Esophagus squamous epithelium (tissue), 5 donors: ENCODE measurements at places on chromosomes 6 and 20. TPM values are rescaled to one million over a fixed set of nuclear protein-coding genes. Genes with fewer than 3 reads are reported as not detected.

DNA sequence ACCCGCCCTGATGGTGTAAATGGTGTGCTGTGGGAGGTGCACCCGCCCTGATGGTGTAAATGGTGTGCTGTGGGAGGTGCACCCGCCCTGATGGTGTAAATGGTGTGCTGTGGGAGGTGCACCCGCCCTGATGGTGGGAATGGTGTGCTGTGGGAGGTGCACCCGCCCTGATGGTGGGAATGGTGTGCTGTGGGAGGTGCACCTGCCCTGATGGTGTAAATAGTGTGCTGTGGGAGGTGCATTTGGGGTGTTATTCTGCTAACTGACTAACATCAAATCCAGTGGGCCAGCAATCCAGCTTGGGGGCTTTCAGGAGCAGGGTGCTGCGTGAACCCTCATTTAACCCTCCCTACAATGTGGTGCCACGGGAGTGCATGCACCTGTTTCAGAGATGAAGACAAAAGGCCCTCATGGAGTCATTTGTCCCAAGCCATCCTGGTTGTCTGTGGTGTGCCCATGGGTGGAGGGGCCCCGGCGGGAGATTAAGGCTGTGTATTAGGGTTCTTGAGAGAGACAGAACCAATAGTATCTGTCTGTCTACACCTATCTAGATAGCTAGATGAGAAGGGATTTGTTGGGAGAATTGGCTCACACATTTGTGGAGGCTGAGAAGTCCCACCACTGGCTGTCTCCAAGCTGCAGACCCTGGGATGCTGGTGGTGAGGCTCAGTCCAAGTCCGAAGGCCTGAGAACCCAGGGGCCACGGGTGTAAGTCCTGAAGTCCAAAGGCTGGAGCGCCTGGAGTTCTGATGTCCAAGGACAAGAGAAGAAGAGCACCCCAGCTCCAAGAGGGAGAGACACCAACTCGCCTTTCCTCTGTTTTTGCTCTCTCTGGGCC, 39.2 kb downstream of the TMEM242 start:
- no peak for DNase-seq

- no peak for DNase-seq
Observed at GRCh38 chr6:142671791-142672190, 273.2 kb downstream of the HIVEP2 start.

DNA sequence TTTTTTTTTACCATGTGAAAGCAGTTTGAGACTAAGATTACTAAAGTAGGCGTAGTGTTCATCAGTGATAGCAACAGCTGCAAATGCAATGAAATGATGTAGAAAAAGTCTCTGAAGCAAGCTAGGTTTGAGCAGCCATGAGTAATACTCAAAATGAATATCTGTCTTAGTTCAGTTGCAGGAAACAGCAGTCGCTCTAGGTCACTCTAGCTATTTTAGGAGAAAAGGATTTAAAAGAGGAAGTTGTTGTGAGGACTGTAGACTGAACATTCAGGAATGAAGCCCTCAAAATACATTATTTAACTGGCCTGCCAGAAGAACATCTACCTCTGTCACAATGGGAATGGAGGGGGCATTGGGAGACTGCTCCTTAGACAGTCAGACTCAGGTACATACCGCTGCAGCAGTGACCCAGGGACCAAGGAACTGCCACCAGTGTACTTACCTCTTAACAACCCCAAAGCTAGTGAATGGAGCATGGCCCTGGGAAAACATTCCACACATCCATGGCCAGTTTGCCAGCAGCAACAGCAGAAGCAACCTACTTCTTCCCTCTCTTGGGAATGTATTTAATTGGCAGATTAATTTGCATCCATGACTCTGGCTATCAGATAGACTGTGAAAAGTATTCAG, 243.0 kb upstream of the KHDRBS2 start:
- no peak for DNase-seq

DNA sequence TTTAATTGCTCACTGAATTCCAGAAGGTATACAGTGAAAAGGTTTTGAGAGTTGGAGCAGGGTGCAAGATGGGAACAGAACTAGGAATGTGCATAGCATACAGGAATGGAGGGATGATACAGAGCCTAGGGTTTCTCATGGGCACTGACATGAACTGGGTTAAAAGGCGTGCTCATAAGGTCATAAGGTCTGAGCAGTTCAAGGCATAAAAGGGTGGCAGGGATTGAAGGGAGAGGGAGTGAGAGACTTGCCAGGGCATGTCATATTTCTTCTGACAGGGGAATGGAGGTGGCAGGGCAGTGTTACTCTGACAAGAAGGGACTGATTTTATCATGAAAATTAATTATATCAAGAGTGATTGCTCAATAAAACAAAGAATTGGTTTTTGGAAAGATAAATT, 4.7 kb downstream of the MLIP start:
- no peak for DNase-seq

- no peak for DNase-seq
Observed at GRCh38 chr6:127103482-127103881, 15.0 kb upstream of the RSPO3 start.

DNA sequence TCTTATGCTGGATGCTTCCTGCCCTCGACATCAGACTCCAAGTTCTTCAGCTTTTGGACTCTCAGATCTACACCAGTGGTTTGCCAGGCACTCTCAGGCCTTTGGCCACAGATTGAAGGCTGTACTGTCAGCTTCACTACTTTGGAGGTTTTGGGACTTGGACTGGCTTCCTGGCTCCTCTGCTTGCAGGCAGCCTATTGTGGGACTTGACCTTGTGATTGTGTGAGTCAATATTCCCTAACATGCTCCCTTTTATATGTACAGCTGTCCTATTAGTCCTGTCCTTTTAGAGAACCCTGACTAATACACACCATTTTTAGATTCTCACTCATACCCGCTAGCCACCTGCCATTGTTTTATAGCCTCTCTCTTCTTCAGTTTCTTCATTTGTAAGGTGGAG, 382.1 kb upstream of the TSHZ2 start:
- no peak for DNase-seq

DNA sequence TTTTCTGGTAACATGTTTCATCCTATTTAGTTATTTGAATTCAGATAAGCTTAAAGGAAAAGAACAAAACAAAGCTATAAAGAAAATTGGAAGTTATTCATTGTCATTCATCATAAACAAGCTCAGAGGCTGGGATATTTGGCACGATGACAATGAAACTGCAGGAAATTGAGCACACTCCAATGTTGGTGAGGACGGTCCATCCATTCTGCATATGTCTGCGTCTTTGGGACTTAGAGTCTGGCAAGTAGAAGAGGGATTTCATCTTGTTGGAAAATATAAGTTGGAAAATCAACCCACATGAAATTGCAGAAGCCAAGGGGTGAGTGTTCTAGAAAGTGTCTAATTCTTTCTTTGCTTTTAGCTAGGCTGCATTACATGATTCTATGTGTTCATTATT, 78.4 kb downstream of the HDGFL1 start:
- DNase-seq = no peak

GRCh38 chr20:38965264-38965663, 3.1 kb downstream of the DHX35 start:
- DNase-seq = no peak

DNA sequence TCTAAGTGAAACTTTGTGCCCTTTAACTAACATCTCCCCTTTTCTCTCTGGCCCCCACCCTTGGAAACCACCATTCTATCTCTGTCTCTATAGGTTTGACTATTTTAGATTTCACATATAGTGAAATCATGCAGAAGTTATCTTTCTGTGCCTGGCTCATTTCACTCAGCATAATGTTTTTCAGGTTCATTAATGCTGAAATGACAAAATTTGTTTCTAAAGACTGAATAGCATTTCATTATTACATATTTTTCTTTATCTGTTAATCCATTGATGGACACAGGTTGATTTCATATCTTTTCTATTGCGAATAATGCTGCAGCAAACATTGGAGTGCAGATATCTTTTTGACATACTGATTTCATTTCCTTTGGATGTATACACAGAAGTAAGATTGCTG, 30.7 kb downstream of the MEI4 start:
- DNase-seq = no peak

- DNase-seq = no peak
Observed at GRCh38 chr6:169164451-169164850, 89.2 kb downstream of the THBS2 start.

Gene CUL9
- 38.0 TPM for total RNA-seq

Gene SNAP25
- 0.15 TPM for total RNA-seq

- DNase-seq = no peak
Observed at GRCh38 chr20:45238139-45238538, 16.2 kb downstream of the SLPI start.

- DNase-seq = no peak
Observed at GRCh38 chr20:62065674-62066338, at the start of gene TAF4. TAF4 (minus strand) TSS chr20:62065881; CDS start chr20:62065810, 71 bp downstream.

GRCh38 chr6:5567352-5567751, 306.0 kb downstream of the FARS2 start:
- no peak for DNase-seq

GRCh38 chr6:164164876-164165275, 750.4 kb downstream of the QKI start:
- no peak for DNase-seq

- no peak for DNase-seq
Observed at GRCh38 chr20:7155794-7156193, 388.3 kb downstream of the BMP2 start.

Gene GRM4
- total RNA-seq = not detected

DNA sequence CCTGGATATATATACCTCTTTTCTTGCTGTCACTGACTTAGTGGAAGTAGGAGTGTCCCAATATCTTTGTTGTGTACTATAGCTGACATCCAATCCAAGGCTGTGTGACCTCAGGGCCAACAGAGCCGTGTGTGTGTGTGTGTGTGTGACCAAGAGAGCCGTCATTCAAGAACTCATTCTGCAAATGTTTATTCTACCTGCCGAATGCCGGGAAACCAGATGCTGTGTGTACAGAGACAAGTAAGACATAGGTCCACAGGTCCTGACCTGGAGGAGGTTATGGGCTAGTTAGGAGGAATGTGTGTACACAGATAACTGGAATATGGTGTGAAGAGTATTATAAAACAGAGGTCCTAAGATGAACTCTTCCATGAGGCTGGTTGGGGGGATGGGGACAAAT, 190.0 kb downstream of the DHX35 start:
- DNase-seq = no peak

Gene PIGU
- total RNA-seq = 19.0 TPM

DNA sequence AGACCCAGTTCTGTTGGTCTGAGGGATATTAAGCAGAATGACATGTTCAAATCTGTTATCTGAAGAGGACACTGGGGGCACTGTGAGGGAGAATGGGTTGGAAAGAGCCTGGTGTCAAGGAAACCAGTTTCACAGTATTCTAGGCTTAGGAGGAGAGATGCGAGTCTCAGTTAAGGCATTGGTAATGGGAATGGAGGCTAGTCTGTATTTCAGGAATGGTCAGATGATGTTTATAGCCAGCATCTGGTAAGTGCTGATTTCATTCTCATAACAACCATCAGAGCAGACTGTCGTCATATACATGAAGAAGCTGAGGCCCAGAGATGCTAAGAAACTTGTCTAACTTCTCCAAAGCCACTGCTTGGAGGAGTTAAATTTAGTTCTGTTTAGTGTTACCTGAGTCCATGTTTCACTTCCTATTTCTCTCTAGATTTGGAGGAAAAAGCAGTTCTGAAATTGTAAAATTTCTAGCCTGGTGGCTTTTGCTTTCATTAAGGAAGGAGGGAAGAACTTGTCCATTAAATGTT, 242.0 kb downstream of the ARID1B start:
- no peak for DNase-seq

Gene C20orf202
- total RNA-seq = not detected

DNA sequence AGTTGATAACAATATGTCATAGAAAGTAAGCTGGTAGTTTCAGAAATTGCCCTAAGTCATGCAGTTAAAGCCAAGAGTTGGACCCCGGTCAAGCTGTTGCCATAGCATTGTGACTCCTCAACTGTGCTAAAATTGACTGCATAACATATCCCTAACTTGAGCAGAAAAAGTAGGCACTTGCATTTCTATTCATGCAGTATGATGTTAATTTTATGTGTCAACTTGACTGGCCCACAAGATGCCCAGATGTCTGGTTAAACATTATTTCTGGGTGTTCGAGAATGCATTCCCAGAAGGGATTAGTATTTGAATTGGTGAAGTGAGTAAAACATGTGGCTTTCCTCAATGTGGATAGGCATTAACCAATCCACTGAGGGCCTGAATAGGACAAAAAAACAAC, 136.4 kb downstream of the GPR63 start:
- no peak for DNase-seq

Gene DNAH8
- total RNA-seq = not detected
